Progenitor cell of endocrine pancreas (in vitro differentiated cells): ENCODE measurements at places on chromosomes 7 and 10. TPM values are rescaled to one million over a fixed set of nuclear protein-coding genes. Genes with fewer than 3 reads are reported as not detected.

GRCh38 chr10:7408291-7409044 lies 2.4 kb downstream of the SFMBT2 start:
- H3K27ac ChIP-seq, result peak overlapping the region; percentile 73
- peaks cover 79% of the 10 kb centered on the region for H3K27me3 ChIP-seq
- peaks cover 20% of the 10 kb centered on the region for H3K4me1 ChIP-seq

- no peak overlapping the region for H3K4me3 ChIP-seq
- no peak overlapping the region for H3K27ac ChIP-seq
- H3K27me3 ChIP-seq, result no peaks in the 10 kb centered on the region
- no peak for DNase-seq
- no peaks in the 10 kb centered on the region for H3K36me3 ChIP-seq
- H3K4me1 ChIP-seq, result peaks cover 10% of the 10 kb centered on the region
These were observed 71.1 kb upstream of the KAT6B start for GRCh38 chr10:74755273-74755672.

DNA sequence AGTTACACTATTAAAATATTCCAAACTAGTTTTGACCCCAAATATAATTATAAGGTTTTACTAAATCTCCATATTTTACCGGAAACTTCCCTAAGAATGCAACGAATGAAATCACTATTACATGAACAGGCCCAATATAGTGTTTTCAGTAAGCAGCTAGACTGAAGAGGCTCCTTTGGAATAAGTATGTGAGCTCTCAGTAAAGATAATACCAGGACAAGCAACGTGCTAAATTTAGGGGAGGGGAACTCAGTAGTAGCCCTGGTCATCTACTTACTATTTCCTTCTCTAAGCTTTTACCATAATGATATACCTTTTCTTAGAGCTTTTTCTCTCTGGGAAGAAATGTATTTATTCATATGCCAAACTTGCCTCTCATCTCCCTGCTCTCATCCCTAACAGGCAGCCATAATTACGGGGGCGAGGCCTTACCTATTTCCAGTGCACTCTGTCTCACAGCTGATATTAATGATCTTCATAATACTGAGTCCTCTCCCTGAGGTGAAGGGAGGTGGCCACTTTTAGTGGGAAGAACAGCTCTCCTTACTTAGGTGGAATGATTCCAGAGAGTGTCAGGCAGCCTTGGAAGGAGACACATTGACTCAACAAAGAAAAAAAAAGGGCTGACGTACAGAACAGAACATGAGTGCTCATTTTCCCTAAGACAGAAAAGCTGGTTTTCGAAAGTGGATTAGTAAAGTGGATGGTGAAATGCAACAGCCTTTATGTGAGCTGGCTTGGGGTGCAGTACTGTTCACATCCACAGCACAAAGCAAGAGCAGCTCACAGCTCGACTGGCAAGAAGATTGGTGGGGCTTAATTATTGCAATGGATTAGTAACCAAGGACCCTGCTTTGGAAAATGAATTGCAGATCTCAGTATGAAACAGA lies 165.4 kb downstream of the GLI3 start:
- H3K4me1 ChIP-seq, result peaks cover 4% of the 10 kb centered on the region
- H3K36me3 ChIP-seq, result no peaks in the 10 kb centered on the region
- peaks cover 77% of the 10 kb centered on the region for H3K27me3 ChIP-seq
- no peak overlapping the region for H3K4me3 ChIP-seq
- H3K27ac ChIP-seq, result no peak overlapping the region

DNA sequence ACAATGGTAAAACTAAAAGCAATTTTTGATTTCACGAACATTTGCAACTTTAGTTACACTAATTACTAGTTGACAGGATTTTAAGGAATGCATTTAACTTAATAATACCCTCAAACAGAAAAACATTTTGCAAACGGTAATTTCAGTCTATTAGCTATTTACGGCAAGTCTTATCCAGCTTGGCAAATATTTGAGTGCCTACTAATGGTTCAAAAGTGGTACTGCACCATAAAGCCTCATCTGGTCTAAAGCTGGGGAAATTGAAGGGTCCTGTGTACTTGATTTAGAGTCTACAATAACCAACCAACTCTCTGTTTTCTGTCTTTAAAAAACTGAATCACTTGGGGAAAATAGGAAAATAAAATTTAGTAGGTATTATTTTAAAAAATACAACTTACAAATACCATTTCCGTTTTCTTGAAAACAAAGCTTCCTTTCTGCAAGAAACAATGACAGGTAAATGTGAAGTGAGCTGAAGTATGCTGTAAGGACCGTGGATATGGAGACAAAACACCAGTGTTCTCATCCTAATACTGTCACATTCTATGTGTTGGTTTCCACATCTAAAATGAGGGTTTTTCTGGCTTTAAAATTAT lies 142.3 kb downstream of the VPS50 start:
- no peaks in the 10 kb centered on the region for H3K27me3 ChIP-seq
- H3K27ac ChIP-seq, result no peak overlapping the region
- H3K4me3 ChIP-seq, result no peak overlapping the region
- no peak for DNase-seq
- no peaks in the 10 kb centered on the region for H3K4me1 ChIP-seq
- no peaks in the 10 kb centered on the region for H3K36me3 ChIP-seq

DNA sequence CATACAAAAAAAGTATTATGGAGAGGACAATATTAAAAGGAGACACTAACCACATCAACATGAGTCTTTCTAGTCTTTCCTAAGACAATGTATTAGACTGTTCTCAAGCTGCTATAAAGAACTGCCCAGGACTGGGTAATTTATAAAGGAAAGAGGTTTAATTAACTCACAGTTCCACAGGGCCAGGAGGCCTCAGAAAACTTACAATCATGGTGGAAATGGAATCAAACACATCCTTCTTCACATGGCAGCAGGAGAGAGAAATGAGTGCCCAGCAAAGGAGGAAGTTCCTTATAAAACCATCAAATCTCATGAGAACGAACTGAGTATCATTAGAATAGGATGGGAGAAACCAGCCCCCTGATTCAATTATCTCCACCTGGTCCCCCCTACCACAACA lies 25.7 kb downstream of the CACNA2D1 start:
- H3K4me3 ChIP-seq, result no peak overlapping the region
- no peaks in the 10 kb centered on the region for H3K36me3 ChIP-seq
- H3K27ac ChIP-seq, result peak overlapping the region; percentile 60
- peaks cover 1% of the 10 kb centered on the region for H3K4me1 ChIP-seq
- no peaks in the 10 kb centered on the region for H3K27me3 ChIP-seq

GRCh38 chr7:30469303-30469702 lies 9.3 kb downstream of the NOD1 start:
- no peak overlapping the region for H3K4me3 ChIP-seq
- no peak for DNase-seq
- H3K36me3 ChIP-seq, result no peaks in the 10 kb centered on the region
- H3K4me1 ChIP-seq, result peaks cover 12% of the 10 kb centered on the region

- no peaks in the 10 kb centered on the region for H3K27me3 ChIP-seq
- no peak for DNase-seq
- no peaks in the 10 kb centered on the region for H3K36me3 ChIP-seq
- H3K4me1 ChIP-seq, result peaks cover 7% of the 10 kb centered on the region
These were observed 221.7 kb downstream of the ZWINT start for GRCh38 chr10:56139405-56139804.

DNA sequence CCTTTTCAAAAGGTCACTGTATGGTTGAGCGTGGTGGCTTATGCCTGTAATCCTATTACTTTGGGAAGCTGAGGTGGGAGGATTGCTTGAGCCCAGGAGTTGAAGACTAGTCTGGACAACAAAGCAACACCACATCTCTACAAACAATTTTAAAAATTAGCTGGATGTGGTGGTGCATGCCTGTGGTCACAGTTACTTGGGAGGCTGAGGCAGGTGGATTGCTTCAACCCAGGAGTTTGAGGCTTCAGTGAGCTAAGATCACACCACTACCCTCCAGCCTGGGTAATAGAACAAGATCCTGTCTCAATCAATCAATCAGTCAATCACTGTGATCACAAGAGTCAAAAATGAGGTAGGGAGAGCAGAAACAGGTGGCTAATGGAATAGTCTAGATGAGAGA lies 97.0 kb downstream of the SUGCT start:
- peaks cover 6% of the 10 kb centered on the region for H3K4me1 ChIP-seq
- no peak for DNase-seq
- H3K27ac ChIP-seq, result no peak overlapping the region
- no peaks in the 10 kb centered on the region for H3K27me3 ChIP-seq

DNA sequence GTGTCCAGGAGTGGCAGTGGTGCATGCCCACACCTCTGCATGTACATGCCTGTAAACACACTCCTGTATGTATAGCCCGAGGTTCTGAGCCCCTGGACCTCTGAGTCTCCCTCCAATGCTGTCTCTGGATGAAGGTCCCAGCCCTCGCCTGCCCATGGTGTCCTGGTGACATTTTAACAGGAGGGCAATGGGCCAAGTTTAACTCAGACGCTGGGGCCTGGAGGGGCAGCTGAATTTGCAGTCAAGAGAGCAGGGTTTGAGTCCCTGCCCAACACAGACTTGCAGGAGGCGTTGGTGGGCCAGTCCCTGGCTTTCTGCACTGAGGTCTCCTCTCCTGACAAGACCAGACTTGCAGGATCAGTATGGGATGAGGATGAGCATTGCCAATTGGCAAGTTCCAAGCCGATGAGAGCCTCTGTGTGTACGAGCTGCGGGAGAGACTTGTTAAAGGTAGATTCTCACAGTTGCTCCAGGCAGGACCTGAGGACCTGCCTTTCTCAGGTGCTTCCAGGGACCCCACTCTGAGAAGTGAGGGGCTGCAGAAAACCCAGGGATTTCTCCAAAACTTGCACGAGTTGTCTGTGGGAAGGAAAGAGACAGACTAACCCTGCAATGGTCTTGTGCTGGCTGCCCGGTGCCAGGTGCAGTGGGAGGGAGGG lies 141.9 kb downstream of the ELFN1 start:
- DNase-seq, result no peak
- H3K27me3 ChIP-seq, result no peaks in the 10 kb centered on the region
- peaks cover 2% of the 10 kb centered on the region for H3K4me1 ChIP-seq
- no peak overlapping the region for H3K4me3 ChIP-seq
- no peaks in the 10 kb centered on the region for H3K36me3 ChIP-seq

DNA sequence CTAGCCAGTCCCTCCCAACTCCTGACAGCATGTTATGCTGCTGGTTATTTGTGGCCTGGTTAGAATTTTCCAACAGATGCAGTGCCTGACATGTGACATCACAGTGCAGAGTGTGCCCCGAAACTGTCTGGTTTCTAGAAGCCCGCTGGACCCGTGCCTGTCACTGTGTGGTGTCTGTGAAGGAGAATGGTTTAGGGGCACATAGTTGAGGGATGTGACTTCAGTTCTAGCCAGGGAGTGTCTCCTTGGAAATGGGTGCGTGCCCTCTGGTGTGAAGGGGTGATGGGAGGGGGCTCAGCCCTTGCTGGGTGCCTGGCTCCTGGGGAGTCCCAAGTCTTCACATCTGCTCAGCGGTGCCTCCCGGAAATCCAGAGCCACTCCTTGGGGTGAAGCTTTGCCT lies 303.6 kb downstream of the GLRX3 start:
- no peak overlapping the region for H3K4me3 ChIP-seq
- H3K4me1 ChIP-seq, result no peaks in the 10 kb centered on the region

The CYP2W1 gene
- 1.2 and 1.6 TPM in 2 replicates for total RNA-seq

The TFEC gene
- total RNA-seq, result not detected in 2 replicates

The ETV1 gene
- total RNA-seq, result 25.2 and 27.3 TPM in 2 replicates
